ENCODE measurements at places on chromosomes 16 and 17. TPM values are rescaled to one million over a fixed set of nuclear protein-coding genes. Genes with fewer than 3 reads are reported as not detected.
A peak's percentile ranks its signal among the peaks of the same experiment; 100 is the strongest.

GRCh38 chr17:64547319-64547718 lies 40.5 kb downstream of the CEP95 start:
- DNase-seq: no peak

Gene TBC1D3
- 1.9 TPM for total RNA-seq

Gene SHPK
- 17.8 TPM for total RNA-seq

DNA sequence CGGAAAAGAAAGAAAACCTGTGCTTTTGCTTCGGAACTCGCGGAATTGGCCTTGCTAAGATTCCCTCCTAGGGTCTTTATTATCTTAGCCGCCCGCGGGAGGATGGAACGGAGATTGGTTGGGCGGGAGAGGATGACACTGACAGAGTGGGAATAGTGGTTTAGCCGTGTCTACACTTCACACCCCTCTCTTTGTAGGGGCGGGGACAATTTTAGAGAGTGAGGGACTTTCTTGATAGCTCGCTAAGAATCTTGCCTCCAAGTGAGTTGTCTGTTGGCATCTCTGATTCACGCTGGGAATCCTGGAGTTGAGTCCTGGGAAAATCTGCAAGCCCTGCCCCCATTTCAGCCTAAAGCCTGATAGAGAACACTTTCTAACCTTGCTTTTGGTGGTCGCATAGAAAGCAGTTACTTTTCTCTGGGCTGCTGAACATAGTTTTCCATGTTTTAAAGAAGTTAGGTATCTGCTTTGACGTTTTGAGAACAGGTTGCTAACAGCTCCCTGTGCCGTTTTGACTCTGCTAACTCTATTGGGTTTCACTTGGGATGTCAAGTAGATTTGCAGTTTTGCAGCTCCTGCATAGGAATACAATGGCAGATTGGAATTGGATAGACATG lies 697 bp downstream of the NOL11 start:
- DNase-seq: no peak

DNA sequence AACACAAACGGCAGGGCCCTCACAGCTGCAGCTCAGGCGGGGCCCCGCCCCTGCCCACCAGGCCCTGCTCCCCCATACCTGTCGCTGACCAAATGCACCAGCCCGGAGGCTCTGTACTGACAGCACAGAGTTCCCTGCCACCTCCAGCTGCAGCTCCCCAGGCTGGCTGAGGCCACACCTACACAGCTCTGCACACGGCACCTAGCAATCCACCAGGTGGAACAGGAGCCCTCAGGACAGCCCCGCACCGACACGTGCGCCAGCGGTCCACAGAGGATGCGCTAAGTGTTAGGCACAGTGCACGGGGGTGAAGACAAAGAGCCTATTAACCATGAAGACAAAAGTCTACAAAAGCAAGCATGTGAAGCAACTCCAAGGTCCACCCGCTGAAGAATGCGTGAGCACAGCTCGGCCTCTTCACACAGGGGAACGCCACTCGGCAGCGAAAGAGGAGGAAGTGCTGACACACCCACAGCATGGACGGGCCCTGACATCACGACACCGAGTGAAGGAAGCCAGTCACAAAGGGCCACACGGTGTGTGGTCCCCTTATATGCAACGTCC lies 5.4 kb downstream of the ZCCHC14 start:
- no peak for DNase-seq

Gene MT4
- total RNA-seq: not detected

Gene PRSS36
- not detected for total RNA-seq

Gene AXIN1
- total RNA-seq: 21.1 TPM

DNA sequence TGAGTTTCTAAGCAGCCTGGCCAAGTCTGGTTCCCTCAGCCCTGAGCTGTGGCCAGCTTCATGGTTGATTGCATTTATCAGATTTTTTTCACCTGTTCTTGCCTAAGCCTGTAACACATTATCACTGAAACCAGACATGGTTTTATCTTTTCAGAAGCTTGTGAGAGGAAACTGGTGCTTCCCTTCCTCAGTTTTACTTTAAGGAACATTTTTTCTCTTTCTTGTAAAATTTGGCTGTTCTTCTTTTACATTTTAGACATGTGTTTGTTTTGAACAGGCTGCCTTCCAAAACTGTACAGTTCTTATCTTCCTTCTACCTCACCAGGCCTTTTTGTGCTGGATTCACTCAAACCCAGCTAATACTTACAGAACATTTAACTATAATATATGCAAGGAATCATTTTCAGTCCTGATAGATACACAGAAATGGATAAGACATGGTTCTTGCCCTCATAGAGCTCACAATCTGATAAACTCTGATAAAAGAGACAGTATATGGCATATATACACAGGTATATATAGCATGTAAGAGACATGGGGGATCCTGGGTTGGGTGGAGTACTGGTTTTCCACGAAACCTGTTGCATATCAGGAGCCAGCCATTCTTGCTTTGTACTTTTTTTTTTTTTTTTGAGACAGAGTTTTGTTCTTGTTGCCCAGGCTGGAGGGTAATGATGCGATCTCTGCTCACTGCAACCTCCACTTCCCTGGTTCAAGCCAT lies 44.5 kb downstream of the ZNRF1 start:
- peak; percentile 86 for DNase-seq

GRCh38 chr16:72501739-72502593 lies 330.0 kb upstream of the PMFBP1 start:
- peak; percentile 88 for DNase-seq

DNA sequence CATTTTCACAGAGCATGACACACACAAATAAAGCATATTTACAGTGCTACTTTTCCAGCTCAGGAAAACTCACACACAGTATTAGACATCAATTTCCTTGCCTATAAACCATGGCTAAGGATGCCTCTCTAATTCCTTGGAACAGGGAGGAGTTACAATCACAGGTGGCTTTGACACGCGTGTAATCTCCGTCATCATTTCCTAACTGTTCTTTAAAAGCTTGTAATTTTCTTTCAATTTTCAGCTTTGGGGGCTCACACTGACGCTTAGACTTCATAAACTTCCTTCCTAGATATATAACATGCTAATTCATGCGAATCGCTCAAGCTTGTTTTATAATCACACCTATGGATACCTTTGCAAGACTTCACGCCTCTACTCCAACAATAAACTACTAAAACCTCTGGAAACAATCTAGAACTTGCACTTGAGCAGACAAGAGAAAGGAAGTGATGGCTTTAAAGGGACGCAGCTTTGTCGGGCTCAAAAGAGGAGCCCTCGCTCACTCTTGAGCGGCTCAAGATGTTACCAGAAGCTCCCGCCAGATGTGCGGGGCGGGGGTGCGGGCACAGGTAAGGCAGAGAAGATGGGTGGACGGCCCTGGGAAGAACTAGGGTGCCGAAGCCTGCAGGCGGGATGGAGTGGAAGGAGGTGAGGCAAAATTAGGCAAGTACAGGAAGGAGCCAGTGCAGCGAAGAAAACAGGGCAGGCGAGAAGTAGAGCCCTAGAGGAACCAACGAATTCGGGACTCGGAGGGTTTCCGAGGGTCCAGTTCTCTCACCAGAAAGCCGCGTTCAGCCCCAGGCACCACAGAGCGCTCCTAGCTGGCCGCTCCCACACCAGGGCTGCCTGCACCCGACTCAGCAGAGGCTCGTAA lies 631 bp downstream of the RETREG3 start:
- peak; percentile 40 for DNase-seq

Gene CD7
- not detected for total RNA-seq

DNA sequence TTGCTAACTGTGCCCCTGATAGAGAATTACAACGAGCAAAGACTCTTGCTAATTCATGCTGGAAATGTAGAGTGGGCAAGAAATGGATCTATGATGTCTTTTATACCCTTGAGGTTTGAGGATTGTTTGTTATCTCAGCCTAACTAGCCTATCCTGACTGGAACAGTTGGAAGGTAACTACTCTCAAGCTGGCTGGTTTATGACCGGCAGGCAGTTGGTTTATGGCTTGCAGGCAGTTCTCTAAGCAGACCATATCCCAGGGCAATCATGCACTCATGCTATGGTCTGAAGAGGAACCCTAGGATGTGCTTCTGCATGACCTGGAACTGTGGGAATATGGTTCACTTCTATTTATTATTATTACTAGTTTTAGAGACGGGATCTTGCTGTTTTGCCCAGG lies 49.1 kb downstream of the LYRM1 start:
- DNase-seq: no peak

GRCh38 chr16:55323637-55324271 lies at the start of gene IRX6:
TSS of gene IRX6 (plus strand) at chr16:55324203. CDS start at chr16:55325092, 889 bp downstream.
- DNase-seq: no peak

GRCh38 chr17:43219001-43219400 lies 7.3 kb downstream of the TMEM106A start:
- DNase-seq: no peak

- DNase-seq: no peak
Observed at GRCh38 chr17:81878294-81878693, 7.2 kb upstream of the ARHGDIA start.

GRCh38 chr16:31696968-31697743 lies 169.5 kb downstream of the AHSP start:
- peak; percentile 46 for DNase-seq

Gene NOG
- 2.1 TPM for total RNA-seq

Gene TXNL4B
- 12.7 TPM for total RNA-seq
